Kidney glomerular epithelial cell (primary cell): ENCODE measurements at places on chromosomes 1 and 21.

- DNase-seq: peak; percentile 30
These were observed 231.7 kb upstream of the B3GALT2 start for GRCh38 chr1:193417945-193418744.

DNA sequence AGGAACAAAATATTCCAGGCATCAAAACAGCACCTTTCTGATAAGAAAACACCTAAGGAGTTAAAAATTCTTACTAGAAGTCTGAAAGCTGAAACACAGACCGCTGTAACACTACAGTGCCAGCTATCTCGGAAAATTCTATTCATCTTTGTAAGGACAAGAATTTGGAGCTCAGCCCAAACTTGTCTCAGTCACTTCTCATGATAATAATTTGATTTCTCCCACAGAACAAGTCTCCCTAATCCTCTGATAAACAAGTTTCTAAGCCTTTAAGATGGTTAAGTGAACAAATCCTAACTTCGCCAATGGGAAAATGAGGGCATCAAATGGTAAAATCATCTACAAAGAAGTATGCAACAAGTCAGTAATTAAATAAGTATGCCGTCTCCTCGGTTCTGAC lies 59.9 kb downstream of the SIPA1L2 start:
- no peak for DNase-seq

GRCh38 chr1:98172578-98172977 lies 251.7 kb upstream of the DPYD start:
- no peak for DNase-seq

GRCh38 chr1:37481289-37482003 lies 7.1 kb downstream of the ZC3H12A start:
- DNase-seq: no peak

DNA sequence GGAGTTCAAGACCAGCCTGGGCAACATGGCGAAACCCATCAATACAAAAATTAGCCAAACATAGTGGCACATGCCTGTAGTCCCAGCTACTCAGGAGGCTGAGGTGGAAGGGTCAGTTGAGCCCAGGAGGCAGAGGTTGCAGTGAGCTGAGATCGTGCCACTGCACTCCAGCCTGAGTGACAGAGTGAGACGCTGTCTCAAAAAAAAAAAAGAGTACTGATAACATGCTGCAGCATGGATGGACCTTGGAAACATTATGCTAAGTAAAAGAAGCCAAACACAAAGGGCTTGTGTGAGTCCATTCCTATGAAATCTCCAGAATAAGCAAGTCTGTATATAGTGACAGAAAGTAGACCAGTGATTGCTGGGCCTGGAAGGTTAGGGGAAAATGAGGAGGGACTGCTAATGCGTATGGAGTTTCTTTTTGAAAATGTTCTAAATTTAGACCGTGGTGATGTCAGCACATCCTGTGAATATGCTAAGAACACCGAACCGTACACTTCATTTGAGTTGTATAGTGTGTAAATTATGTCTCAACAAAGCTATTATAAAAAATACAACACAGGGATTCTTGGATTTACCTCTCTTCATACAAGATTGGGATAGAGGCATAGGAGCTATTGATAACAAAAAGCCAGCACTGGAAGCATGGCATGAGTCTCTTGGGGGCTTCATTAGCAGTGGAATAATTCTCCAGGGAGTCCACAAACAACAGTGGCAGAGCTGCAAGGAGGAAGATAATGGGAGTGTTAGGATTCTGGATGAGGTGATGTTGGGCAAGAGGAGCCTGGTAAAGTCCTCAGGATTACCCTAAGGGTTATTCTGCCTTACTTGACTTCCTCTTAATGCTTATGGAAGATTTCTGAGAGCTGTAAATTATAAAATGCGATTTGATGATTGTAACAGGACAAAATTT lies 73.5 kb downstream of the TTC3 start:
- no peak for DNase-seq

GRCh38 chr1:107196973-107197562 lies 56.2 kb downstream of the NTNG1 start:
- DNase-seq: no peak

DNA sequence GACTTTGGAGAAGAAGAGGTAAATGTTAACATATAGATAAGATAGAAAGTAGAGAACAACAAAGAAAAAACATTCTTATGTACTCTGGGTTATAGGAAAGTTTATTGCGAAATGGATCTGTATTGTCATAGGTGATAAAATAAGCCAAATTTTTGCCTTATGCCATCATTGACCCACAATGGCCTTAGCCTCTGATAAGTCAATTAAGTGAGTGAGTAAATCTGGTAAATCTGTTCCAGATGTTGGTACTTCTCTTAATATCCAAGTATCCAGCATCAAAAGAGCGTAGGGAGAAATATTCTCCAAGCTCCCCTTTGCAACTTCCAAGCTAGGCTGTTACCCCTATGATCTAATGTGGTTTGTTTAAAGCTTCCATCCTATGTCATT lies 38.3 kb upstream of the CLCA4 start:
- no peak for DNase-seq

DNA sequence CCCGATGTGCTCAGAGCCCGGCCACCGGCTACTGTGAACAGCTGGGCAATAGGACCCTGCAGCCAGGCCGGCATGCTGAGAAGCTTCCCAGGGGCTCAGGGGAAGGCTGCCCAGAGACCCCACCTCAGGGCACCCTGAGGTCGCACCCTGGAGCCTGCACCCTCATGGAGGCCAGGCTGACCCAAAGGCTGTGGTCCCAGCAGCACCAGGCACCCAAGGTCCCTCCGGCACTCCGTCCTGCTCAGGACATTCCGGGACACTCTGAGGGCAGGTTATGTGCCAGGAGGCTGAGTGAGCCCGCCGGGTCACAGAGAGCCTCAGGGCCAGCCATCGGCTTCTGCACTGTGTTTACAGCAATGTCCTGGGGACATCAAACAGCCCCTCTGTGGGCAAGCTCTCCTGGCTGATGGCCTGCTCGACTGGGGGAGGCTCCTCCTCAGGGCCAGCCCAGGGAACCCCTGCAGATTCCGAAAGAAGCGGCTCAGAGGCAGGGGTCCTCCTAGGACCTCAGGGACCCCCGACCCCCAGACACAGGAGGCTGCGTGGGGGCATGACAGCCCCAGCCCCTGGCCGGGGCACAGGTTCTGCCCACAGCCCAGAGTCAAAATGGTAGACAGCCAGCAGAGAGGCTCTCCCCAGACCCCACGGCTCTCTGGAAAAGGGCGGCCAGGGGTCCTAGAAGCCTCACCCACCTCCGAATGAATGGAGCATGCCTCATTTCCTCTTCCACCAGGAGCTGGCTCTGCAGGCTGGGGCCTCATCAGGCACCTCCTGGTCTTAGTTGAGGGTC lies 8.2 kb downstream of the SLC19A1 start:
- DNase-seq: no peak

DNA sequence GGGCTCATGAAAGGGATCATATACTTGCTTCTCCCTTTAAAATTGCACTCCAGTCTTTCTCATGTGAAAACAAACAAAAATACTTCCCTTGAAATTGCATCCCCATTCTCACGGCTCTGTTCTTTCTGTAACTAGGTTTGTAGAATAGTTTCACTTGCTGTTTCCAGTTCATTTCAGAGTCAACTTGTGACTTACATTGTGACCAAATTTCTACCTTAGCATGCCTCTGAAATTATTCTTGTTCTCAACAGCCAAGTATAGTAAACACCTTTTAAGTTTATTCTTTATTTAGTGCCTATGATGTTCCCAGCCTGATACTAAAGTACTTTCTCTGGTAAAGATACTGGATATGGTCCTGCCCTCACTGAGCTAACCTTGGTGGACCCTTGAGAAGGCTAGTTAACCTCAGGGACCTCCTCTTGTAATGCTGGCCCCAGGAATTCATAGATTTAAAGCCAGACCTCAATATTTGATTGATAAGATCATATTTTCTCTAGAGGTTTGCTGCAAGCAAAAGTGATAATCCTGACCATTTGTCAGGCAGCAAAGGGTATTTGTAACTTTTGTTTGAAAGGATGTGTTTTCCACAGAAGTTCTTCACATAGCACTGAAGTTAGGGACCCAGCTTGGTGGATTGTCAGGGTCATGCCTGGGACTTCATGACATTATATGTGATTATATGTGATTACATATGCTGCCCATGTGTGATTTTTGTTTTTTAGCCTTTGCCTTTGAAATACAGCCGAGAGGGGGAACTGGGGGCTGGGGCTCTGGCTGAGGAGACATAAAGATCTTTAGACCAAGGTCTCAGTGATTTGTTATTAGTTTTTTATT lies 29.6 kb downstream of the VANGL2 start:
- DNase-seq: no peak

GRCh38 chr1:184932319-184932718 lies 42.0 kb downstream of the NIBAN1 start:
- no peak for DNase-seq

DNA sequence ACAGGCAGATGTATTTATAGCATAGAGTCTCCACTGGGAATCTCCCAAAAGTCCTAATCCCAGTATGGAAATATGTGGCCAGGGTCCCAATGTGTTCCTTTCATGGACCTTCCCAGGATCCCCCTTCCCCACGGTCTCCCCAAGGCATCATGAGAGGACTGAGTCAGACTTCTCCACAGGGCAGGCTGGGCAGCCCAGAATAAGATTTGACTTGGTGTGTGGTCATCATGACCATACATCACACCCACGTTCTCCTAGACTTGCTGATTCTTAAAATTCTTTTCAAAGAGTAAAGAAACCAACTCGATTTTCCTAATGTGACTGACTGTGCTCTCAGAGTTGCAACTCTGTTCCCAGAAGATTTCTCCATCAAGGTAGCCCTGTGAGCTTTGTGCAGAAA lies 93.9 kb upstream of the CD34 start:
- no peak for DNase-seq

GRCh38 chr1:117045644-117046043 lies 14.5 kb upstream of the TTF2 start:
- no peak for DNase-seq
